ENCODE measurements at places on chromosomes 7 and 10.

DNA sequence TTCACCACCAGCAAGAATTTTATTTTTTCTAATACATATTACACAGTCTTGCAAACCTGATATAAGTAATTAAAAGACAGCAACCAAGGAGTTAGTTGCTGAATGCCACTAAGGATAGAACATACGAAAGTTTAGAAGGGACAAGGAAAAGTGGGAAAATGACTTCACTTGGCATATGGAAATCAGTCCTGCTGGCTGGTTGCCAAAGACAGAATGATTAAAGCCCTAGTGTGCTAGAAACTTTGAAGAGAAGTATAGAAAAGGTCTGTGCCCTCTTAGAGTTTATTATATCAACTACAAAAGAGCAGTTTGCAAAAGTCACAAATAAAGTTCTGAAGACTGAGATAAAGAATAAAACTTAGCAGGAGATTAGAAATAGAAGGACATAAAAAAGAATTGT is 5.8 kb upstream of the YAE1 start:
- DNase-seq, result no peak

DNA sequence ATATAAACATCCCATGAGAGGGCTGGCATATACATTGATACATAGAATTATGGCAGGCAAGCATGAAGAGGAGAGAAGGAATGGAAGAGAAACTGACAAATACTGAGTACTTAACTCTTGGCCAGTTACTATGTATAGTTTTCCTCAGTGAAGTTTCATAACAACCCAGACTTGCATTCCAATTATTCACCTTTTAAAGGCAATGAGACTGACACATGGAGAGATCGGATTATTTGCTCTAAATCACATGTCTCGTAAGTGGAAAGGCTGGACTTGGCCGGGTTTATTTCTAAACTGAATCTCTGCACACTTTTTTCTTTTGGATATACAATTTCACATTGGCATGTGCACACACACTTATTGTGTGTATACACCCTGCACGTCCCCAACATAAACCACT is 548.3 kb downstream of the PHTF2 start:
- DNase-seq, result no peak

GRCh38 chr7:867001-867405 is 9.4 kb upstream of the GET4 start:
- no peak for DNase-seq

GRCh38 chr10:71346731-71347130 is 27.7 kb downstream of the SLC29A3 start:
- no peak for DNase-seq

DNA sequence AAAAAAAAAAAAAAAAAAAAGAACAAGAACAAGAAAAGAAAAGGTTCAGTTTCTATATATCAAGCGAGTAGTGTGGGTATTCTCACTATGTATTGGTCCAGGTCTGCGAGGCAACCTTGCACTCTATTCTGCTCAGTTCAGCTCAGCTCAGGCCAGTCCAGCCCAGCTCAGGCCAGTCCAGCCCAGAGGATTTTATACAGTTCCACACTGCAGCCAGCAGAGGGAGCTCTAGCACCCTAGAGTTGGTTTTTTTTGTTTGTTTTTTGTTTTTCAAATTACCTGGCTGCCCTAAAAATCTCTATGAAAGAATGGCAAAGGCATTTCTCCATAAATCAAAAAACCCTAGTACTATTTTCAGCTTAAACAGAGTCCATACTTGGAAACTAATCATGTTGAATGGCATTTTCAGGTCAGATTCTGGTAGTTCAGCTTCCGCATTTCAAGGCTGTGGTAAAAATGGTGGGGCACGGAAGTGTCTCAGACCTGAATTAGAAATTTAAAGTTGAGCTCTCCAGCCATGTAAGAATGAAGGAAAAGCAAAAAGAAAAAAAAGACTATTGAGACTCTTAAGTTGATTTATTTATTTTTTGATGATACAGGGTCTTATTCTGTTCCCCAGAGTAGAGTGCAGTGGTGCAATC is 55.2 kb upstream of the GSDME start:
- DNase-seq, result peak; percentile 49

GRCh38 chr10:45061982-45062381 is 61.3 kb downstream of the ZNF22 start:
- DNase-seq, result no peak

DNA sequence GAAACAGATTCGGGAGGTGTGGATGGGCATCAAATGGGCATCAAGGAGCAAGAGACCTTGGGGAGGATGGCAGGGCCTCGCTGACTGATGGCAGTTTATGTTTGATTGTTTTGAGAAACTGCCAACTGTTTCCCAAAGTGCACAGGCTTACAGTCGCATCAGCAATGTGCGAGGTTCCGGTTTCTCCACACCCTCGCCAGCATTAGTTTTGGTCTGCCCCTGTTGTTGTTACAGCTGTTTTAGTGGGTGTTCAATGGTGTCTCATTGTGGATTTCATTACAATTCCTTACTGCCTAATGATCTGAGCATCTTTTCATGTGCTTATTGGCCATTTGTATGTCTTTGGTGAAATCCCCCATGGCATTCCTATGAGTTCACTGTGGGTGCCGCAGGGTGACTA is 24.4 kb downstream of the AKR1E2 start:
- DNase-seq, result no peak

GRCh38 chr10:74322141-74322540 is 171.1 kb downstream of the ADK start:
- no peak for DNase-seq

DNA sequence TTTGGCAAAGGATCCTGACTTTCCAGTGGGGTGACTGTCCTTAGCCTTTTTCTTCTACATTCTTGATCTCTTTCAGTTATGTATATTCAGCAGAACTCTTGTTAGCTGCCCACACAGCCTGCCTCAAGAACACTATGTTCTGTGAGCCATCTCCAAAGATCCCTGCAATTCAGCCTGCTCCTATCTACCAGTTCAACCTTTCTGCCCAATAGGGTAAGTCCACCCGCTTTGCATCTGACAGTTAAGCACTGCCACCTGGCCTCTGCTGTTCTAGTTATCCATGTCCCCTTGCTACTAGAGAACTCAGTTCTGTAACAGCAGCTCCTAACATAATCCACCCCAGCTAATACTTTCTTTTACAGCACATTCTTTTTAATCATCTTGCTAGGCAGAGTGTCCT is 13.5 kb downstream of the OR9A2 start:
- no peak for DNase-seq

- no peak for DNase-seq
These were observed 51.5 kb downstream of the TCERG1L start for GRCh38 chr10:131260031-131260430.

- no peak for DNase-seq
These were observed 69.7 kb downstream of the MRC1 start for GRCh38 chr10:17878896-17879295.

DNA sequence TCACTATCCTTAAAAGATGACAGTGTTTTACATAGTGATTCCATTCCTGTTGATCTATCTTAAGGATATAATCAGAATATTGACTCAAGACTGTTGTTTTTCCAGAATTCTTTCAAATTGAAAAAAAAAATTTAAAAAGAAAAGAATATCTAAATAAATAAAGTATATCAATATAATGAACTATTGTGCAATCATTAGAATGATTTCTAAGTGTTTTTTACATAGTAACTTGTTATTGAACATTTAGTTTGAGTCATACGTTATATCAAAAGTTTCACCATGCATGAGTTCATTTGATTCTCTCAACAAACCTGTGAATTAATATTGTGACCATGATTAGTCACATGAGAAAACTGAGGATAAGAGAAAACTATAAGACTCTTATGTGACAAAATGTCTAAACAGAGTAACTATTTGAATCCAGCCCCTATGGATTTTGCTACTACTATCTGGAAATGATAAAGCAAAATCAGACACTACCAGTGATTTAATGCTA is 46.1 kb downstream of the KLF6 start:
- DNase-seq, result no peak

GRCh38 chr10:45647118-45647517 is 25.5 kb downstream of the ZFAND4 start:
- no peak for DNase-seq

DNA sequence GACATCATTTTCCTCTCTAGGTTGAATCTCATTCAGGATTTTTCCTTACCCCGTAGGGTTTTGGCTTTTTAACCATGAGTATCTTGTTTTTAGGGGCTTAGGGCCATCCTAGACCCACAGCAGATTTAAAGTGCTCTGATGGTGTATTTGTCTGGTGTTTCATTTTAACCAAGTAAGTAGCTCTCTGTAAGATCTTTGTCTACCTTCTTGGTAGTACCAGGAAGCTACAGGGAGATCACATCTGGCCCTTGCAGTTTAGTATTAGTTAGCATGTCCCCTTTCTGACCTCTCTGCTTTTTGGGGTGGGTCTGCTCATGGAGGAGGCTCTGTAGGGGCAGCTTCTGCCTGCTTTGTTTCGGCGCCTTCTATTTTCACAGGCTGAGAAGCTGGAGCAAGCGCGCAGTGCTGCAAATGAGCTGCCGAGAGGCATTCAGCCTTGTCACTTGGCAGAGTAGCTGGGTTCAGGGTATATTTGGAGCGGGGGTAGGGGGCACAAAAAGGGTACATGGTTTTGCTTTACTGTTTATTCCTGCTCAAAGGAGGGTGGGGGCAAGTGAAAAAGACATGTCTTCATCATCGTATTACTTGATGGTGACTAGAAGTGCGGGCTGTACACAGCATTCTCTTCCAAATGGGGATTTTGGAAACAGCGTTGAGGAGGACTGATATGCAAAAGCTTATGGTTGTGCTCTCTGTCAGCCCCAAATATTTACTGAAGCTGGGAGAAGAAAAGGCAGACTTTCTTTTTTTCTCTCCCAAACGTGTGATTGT is 146.3 kb downstream of the CELF2 start:
- no peak for DNase-seq

DNA sequence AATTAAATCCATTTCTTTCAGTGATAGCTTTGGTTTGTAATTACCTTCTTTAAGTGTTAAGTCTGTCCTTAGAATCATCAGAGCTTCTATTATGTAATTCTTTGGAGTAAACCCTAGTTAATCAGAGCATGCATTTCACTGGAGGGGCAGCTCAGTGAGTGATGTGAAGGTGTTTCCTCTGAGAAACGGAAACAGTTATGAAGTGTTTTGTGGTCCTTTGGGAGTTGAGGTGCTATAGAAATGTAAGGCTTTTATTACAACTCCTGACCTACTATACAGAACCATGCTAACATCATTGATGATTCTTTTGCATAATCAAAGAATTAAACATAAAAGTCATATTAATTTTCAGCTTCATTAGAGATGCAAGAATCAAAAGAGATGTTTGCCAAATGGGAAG is 141.5 kb downstream of the EXOC4 start:
- DNase-seq, result no peak

GRCh38 chr10:94205396-94205831 is 157.3 kb downstream of the NOC3L start:
- DNase-seq, result no peak

DNA sequence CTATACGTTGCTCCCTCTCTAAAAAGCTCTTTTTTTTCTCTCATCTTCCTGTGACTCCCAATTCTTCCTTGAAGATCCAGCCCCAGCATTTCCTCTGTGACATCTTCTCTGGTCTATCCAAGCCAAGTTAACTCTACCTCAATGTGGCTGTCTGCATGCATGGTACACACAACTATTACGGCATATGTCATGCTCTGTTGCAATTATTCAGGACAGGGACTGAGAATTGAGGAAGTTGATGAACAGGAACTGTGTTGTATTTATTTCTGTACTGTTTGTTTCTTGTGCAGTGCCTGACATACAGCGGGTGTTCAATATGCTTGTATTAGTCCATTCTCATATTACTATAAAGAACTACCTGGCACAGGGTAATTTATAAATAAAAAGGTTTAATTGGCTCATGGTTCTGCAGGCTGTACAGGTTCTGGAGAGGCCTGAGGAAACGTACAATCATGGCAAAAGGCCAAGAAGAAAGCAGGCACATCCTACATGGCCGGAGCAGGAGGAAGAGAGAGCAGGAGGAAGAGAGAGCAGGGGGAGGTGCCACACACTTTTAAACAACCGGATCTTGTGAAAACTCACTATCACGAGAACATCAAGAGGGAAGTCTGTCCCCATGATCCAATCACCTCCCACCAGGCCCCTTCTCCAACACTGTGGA is 6.3 kb downstream of the TRPV5 start:
- no peak for DNase-seq

GRCh38 chr10:93061594-93062513 is 1.3 kb downstream of the CYP26C1 start:
- DNase-seq, result no peak
